Left renal pelvis (tissue), 4 donors: ENCODE measurements at places on chromosomes 12 and 14. TPM values are rescaled to one million over a fixed set of nuclear protein-coding genes. Genes with fewer than 3 reads are reported as not detected.

- DNase-seq, result no peak
These were observed 36.4 kb downstream of the TMTC2 start for GRCh38 chr12:82723093-82723492.

- no peak for DNase-seq
These were observed 35.7 kb upstream of the MDM1 start for GRCh38 chr12:68367903-68368302.

- no peak for DNase-seq
These were observed 66.2 kb upstream of the BCL2L14 start for GRCh38 chr12:12004524-12004923.

GRCh38 chr14:20697273-20698017, 8.9 kb downstream of the ANG start:
- DNase-seq, result peak; percentile 45

The DCN gene
- 774 TPM for polyA plus RNA-seq

DNA sequence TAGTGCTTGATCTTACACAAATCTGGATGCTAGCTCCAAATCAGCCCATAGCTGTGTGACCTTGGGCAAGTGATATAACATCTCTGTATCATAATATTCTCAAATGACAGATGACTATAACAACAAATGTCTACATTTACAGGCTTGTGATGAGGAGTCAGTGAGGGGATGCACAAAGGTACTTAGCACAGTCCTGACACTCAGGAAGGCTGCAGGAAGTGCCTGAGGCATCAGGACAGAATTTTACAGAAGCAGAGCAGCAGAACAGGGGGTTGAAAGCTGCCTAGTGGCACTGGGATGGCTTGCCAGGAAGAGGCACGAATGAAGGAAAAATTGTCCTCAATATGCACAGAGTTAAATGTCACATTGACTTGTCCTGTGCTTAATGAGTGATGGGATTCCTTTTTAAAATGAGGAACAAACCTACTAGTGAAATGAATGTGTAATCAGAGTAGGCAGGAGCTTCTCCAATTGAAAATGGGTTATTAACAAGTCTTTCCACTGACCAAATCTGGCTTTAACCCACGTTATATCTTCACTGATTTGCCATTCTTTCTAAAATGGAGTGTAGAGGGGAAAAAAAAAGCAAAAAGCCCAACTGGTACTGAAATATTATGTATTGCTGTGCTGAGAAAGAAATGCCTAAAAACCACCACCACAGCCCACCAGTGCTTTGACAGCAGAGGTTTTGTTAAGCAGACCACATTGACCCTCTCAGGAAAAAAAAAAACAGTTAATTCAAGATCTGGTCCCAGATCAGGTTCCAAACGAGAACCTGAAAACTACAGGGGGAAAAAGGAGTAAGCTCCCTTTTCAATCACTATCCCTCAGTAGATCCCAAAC, 11.6 kb downstream of the BTG1 start:
- no peak for DNase-seq

The GDF3 gene
- polyA plus RNA-seq, result 0.25 TPM

The BEST3 gene
- 0.34 TPM for polyA plus RNA-seq

GRCh38 chr14:102993523-102993922, 63.8 kb downstream of the CDC42BPB start:
- DNase-seq, result no peak

DNA sequence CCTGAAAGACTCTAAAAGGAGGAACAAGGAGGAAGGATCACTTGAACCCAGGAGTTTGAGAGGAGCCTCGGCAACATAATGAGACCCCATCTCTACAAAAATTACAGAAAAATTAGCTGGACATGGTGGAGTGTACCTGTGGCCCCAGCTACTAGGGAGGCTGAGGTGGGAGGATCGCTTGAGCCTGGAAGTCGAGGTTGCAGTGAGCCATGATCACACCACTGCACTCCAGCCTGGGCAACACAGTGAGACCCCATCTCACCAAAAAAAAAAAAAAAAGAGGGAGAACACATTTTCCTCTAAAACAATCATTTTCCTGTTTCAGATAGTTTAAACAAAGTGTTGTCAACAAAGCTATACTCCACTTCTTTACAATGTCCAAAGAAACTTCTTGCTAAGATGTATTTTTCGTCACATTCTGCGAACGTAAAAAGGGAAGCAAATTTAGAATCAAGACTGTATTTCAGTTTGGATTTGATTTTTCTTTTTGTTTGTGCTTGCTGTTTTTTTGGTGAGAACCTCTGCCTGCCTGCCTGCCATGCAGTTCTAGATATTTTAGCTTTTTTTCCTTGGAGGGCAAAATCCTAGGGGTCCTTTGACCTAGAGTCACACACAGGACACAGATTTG, 5.1 kb downstream of the HCAR1 start:
- DNase-seq, result no peak

DNA sequence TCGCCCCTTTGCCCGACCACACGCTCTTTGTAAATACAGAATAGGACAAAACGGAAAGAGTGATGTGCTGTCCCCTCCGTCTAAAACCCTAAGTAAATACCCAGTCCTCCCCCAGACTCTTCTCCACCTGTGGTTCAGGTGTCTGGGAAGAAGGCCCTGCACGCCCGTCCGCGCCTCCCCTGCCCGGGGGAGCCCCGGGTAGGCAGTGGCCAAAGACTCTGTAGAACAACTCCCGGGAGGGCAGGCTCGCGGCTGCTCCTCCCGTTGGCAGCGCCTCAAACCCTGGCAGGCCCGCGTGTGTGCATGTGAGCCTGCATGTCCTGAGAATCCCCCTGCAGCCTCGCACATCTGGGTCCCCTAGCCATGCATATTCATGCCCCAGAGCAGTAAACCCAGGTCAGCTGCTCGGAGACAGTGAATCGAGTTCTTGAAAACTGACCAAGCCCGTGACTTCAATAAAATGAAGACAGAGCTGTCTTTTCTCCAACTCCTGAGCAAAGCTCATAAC, 165.8 kb downstream of the MON2 start:
- no peak for DNase-seq

The SLC5A8 gene
- polyA plus RNA-seq, result 35.0 TPM

The PTHLH gene
- 0.84 TPM for polyA plus RNA-seq
